Stimulated activated CD4-positive, alpha-beta T cell treated with anti-CD3 and anti-CD28 coated beads, Interleukin-12 subunit alpha, Interleukin-12 subunit beta, amount 100 ng/mL, for 4 hours (primary cell): ENCODE measurements at places on chromosomes 3 and 15.

DNA sequence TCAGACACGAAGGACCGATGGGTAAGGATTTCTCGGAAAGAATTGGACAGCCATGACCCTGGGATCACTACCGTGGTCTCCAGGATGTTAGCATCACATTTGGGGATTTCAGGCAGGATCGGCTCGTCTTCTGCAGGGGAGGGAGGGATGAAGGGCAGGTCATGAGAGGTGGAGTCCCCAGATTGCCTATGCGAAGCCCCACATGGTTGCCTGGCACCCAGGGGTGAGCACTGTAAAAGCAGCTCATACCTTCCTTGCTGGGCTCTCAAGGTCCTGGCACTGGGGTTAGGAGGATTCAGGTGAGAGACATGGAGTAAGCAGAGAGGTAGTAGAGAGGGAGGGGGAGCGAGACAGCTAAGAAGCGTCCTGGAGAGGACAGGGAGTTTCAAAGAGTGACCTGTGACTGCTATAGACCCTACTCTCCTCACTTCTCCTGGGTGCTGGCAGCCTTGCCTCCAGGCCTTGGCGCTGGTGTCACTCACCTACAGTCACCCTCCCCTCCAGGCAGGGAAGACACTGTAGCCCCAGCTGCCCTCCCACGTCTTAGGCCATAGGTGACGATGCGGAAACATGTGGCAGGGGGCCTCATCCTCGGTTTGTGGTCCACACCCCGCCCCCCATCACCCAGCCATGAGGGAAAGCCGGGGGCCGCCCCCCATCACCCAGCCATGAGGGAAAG, 15.0 kb upstream of the EHD4 start:
- no peak for DNase-seq

GRCh38 chr15:41333026-41333562, 413 bp downstream of the NUSAP1 start:
- no peak for DNase-seq

DNA sequence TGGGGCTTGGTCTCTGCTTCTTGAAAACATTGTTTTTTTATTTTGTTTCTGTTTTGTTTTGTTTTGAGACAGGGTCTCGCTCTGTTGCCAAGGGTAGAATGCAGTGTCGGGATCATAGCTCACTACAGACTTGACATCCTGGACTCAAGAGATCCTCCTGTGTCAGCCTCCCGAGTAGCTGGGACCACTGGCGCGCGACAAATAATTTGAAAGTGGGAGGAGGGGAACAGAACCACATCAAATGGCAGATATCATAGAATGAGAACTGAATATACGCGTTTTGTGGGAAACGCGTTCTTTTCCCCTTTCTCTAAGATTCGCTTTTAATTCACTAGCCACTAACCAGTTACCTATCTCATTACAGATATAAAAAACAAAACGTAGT, 641 bp upstream of the VPS13C start:
- DNase-seq: no peak

DNA sequence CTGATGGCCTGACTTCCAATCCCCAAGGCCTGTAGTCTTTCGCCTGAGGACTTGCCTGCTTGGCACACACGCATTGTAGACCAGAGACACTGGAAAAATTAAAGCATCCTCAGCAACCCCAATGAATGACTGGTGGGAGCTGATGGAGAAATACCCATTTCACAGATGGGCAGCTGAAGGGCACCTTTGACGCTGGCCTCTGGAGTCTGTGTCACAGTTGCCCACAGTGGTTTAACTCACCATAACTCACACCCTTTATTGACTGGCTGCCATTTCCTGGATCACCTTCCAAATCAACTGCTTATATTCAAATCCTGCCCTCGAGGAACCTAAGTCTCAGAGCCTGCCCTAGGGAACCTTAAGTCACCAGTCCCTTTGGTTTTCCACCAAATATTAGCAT, 183.1 kb downstream of the SHQ1 start:
- no peak for DNase-seq

DNA sequence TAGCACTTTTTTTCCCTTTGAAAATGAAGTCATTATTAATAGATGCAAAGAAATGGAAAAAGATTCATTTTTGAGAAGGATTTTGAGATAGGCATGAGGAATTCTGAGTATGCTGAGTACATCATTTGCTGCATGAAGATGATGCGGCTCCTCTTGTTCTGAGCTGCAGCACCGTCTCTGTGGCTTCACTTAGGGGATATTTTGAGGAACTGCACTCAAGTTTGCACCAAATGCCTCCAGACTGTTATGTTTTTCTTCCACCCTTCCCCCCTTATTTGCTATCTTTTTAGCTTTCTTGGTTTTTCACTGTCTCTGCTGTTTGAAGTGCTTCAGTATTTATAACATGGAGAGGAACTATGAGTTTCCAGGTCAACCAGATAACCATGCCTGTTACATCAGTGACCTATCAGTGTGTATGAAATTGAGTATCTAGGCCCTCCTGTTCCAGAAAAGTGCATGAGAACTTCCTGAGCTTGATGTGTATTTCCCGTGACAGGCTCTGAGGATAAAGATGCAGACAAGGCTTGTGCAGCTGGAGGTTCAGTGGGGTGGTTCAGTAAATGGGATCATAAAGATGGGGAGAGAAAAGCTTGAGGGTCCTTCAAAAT, 128.7 kb downstream of the PDCD6IP start:
- no peak for DNase-seq

DNA sequence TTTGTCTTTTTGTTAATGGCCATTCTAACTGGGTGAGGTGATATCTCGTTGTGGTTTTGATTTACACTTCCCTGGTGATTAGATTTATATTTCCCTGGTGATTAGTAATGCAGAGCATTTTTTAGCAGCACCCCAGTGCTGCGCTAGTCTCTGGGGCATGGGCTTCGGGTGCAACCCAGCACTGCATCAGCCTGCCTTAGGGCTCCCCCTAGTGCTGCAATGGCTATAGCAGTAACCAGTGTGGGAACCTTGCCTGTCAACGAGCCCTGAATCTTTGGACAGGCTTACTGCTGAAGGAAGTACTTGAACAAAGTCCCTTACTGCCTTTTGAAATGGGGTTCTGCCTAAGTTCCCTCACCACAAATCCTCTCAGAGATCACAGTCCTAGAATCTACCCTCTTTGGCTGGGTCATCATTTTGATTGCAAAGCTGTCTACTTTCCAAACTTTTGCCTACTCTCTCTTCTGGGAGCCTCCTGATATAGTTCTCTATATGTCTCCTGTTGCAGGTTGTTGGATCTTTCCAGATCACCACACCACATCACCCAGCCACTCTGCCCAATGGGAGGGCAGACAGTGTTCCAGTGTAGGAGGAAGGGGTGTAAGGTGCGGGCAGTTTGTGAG, 79.2 kb upstream of the CCNL1 start:
- DNase-seq: peak; percentile 66

DNA sequence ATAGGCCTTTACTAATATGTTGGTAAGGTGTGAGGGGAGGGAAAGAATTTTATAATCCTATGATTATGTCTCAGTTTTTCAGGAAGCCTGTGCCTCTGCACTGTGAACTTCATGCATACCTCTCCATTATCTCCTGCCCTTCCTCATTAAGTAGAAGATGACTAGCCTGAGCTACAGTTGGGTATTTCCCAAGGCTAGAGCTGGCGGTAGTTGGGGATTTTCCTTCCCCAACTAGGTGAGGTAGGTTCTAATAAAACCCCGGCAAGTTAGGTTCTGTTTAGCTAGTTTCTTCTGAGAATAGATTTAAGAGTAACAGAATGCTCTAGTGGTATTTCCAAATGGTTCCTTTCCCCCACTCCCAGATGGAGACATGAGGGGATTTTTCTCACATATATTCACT, 414.5 kb downstream of the GRM7 start:
- no peak for DNase-seq

- DNase-seq: no peak
Measured at GRCh38 chr3:58388550-58389091, 45.0 kb downstream of the PDHB start.

DNA sequence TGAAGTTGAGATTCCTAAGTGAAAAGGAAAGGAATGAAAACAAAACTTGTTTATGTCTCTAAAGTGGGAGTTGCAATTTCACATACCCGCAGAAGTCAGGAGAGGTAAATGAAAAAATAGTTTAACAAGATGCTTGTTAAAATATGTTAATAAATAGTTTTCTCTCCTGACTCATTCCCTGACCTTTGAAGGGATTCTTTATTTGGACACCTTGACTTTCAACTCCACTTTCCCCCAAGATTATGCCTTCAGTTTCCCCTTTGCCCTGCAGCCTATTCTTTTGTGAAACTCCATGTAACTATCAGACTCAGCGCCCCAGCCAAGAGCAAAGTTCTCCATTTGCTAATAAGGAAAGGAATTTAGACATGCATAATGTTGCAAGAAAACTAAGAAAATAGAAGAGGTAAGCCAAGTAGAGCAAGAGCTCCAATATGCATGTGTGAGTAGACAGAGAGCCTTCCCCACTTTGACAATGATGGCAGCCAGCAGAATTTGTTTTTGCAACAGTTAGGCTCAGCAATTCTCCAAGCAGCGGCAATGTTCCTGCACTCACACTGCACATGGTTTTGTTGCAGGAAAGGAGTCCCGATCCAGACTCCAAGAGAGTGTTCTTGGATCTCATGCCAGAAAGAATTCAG, 61.2 kb downstream of the CD200 start:
- DNase-seq: no peak
